ENCODE measurements at places on chromosomes 6 and 20.
A peak's percentile ranks its signal among the peaks of the same experiment; 100 is the strongest.

DNA sequence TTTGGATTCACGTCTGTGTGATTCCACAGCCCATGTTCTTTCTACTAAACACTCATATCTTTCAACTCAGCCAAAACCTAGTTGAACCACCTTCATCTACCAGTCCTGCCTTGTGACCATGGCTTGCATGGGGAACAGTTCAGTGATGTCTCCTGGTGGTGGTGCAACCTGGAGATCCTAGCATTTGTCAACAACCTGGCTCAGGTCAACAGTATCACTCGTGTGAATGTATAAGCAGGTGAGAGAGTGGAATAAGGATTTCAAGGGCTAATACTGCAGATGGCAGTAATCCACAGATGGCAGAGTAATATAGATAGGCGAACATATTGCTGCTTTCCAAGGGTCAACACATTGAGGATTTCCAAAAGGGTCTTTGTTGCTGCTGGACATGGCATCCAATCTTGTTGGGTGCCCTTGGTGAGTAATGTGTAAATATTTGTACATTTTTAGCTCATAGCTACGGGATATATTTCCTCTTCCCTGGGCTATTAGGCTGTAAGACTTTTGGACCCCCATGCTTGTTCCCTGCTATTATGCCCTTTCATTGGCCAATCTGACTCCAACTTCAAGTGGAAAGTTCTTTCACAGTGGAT, 13.4 kb downstream of the PBOV1 start:
- ATAC-seq: no peak

DNA sequence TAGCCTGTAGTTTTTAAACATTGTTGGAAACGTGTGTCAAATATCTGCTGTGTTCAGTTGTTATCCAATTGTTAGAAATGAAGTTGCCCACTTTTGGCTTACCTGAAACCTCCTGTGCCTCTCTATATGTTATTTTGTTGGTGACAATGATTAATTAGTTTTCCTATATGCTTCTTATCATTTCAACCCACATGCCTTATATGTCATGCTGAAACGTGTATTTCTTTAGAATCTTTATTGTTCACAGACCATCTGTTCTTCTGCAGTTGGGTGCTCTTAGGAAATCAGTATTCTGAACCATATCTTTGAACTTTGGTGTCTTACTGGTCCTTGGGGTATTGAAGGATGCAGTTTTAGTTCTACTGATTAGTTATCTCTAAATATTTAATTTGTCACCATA, 91.2 kb upstream of the SCGN start:
- no peak for ATAC-seq

DNA sequence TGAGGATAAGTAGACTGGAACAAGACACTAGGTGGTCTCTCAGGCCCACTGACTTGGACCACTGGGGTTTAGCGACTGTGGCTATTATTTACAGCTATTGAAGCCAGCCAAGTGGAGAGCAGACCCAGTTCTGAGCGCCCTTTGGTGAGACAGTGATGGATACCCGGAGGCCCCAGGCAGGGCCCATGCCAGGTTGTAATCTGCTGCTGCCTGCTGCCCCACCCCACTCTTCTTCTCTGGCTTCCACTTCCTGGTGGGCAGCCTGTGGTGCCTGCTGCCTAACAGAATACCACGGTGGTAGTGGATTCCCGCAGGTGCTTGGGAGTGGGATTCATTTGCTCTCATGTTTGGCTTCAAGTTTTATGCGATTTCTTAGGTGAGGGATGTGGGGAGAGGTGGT, 570 bp downstream of the RAB44 start:
- no peak for ATAC-seq

GRCh38 chr6:143575901-143576426, 64.4 kb upstream of the FUCA2 start:
- ATAC-seq: no peak

- no peak for ATAC-seq
Observed at GRCh38 chr6:62446647-62447316, 160.8 kb upstream of the KHDRBS2 start.

GRCh38 chr20:61352346-61353260, 100.5 kb downstream of the CDH4 start:
- ATAC-seq: no peak

GRCh38 chr6:22325481-22325880, 28.6 kb upstream of the PRL start:
- ATAC-seq: no peak

GRCh38 chr6:19231878-19232561, 605.1 kb upstream of the ID4 start:
- no peak for ATAC-seq

DNA sequence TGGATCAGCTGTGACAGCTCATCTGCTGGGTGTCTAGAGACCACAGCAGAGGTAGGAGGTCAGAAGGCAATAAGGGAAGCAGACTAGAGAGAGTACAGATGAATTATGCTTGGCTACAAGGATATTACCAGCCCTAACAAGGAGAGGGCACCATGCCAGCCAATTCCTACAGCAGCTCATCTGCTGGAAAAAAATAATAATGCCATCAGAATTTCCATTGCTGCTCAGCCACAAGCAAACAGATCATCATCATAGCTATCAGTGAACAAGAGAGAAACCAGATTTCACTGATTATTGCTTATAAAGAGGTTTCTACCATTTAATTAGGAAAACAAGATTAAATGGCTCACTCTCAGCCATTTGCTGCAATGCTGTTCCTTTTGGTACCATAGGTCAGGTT, 66.5 kb downstream of the PSMG4 start:
- no peak for ATAC-seq

DNA sequence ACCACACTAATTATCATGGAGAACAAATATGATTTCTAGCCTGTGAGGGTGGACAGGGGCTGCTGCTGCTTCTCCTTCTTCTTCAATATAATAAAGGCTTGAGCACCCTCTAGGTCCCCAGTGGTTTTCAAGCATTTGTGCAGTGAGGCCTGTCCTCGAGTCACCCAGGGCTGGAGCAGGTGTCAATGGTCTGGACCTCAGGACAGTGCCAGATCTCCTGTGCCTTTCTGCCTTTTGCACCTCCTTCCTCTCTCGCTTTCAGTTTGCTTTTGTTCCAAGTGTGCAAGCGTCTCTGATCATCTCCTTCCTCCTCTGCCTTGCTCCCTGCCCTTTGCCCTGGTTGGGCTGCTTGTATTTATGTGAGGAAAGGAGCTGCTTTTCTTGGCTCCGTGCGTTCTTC, 152.2 kb upstream of the SYNDIG1 start:
- no peak for ATAC-seq

DNA sequence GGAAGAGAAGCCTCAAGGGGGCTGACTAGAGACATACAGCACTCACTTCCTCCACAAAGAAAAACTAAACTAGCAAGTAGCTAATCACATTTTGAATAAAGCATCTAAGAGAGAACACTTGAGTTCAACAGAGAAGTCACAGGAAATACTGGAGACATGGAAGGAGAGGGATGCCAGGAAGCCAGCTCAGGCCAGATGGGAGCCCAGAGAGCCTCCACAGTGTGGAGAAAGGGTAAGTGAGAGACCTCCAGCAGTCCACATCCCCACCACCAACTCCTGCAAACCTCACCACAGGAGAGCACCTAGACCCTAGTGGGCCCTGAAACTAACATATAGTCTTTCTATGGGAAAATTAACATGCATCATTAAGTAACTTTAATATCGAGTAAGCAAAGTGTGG, 79.2 kb downstream of the EPM2A start:
- no peak for ATAC-seq

DNA sequence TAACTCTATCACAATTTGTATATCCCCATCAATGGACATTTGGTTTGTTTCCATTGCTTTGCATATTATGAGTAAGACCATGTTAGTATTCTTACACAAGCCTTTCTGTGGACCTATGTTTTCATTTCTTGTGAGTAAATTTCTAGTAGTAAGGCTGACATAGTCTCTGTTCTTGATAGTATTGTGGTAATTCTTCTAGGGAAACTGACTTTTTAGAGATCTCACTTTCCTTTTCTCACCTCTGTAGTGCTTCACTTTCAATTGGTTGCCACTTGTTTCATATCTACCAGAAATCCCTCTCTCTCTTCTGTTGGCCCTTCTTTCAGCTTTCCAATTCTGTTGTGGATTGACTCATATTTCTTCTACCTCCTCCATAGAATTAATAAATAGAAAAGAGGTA, 8.5 kb downstream of the ISM1 start:
- ATAC-seq: peak; percentile 62

DNA sequence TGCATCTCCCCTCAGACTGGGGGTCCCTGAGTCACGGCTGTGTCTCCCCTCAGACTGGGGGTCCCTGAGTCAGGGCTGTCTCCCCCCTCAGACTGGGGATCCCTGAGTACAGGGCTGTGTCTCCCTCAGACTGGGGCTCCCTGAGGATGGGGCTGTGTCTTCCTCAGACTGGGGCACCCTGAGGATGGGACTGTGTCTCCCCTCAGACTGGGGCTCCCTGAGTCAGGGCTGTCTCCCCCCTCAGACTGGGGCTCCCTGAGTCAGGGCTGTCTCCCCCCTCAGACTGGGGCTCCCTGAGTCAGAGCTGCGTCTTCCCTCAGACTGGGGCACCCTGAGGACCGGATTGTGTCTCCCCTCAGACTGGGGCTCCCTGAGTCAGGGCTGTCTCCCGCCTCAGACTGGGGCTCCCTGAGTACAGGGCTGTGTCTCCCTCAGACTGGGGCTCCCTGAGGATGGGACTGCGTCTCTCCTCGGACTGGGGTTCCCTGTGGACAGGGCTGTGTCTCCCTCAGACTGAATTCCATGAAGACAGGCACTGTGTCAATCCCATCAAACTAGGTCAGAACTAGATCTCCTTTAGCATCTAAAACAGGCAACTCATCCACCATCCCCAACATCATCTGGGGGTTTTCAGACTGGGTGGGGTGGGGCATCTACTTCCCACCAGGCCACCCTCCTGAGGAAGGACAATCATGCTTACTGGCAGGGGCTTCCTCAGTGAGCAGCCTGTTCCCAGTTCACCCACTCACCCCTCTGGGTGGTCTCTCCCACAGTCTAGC, 60.7 kb downstream of the MRPL14 start:
- ATAC-seq: no peak

DNA sequence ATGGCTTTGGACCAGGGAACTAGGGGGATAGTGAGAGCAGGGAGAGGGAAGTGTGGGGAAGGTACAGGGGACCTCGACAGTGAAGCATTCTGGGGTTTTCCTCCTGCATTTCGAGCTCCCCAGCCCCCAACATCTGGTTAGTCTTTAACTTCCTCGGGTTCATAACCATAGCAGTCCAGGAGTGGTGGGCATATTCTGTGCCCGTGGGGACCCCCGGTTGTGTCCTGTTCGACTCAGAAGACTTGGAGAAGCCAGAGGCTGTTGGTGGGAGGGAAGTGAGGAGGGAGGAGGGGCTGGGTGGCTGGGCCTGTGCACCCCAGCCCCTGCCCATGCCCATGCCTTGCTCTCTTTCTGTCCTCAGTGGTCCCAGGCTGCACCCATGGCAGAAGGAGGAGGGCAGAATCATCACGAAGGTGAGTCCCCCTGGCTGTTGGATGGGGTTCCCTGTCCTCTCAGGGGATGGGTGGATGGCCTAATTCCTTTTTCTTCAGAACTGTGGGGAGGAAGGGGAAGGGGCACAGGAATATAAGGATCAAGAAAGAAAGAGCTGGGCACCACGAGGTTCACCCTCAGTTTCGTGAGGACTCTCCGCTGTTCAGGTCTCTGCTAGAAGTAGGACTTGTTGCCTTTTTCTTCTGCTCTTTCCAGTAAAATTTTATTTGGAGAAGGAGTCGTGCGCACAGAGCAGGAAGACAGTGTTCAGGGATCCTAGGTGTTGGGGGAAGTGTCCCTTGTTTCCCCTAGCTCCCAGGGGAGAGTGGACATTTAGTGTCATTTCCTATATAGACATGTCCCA, 4.2 kb downstream of the VEGFA start:
- ATAC-seq: no peak

GRCh38 chr6:30200551-30201281, 12.5 kb downstream of the TRIM26 start:
- no peak for ATAC-seq

GRCh38 chr6:128841518-128841917, 41.4 kb upstream of the LAMA2 start:
- no peak for ATAC-seq

DNA sequence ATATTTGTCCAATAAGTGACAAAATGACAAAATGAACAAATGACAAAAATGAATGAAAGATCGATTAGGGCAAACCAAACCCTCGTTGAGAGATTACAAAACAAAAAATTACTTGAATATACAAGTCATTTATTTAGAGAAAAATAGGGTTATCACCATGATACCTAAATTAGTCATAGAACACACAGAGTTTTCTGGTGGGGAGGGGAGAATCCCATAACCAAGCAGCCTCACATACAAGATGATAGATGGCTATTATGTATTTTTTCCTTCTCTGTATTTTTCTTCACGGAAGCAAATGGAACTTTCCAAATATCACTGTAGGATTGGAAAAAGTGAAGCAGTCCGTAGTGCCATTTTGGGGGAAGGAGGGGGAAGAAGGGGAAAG, 28.5 kb upstream of the BMP6 start:
- no peak for ATAC-seq

- no peak for ATAC-seq
Observed at GRCh38 chr20:39310363-39310995, 348.3 kb downstream of the DHX35 start.

- ATAC-seq: peak; percentile 44
Observed at GRCh38 chr20:26216025-26216424, 519.4 kb upstream of the ZNF337 start.

GRCh38 chr6:161494566-161494965, 220.7 kb upstream of the AGPAT4 start:
- no peak for ATAC-seq

- ATAC-seq: no peak
Observed at GRCh38 chr6:47044397-47044796, 2.3 kb upstream of the ADGRF1 start.

GRCh38 chr6:166266336-166266735, 41.9 kb downstream of the PRR18 start:
- no peak for ATAC-seq

DNA sequence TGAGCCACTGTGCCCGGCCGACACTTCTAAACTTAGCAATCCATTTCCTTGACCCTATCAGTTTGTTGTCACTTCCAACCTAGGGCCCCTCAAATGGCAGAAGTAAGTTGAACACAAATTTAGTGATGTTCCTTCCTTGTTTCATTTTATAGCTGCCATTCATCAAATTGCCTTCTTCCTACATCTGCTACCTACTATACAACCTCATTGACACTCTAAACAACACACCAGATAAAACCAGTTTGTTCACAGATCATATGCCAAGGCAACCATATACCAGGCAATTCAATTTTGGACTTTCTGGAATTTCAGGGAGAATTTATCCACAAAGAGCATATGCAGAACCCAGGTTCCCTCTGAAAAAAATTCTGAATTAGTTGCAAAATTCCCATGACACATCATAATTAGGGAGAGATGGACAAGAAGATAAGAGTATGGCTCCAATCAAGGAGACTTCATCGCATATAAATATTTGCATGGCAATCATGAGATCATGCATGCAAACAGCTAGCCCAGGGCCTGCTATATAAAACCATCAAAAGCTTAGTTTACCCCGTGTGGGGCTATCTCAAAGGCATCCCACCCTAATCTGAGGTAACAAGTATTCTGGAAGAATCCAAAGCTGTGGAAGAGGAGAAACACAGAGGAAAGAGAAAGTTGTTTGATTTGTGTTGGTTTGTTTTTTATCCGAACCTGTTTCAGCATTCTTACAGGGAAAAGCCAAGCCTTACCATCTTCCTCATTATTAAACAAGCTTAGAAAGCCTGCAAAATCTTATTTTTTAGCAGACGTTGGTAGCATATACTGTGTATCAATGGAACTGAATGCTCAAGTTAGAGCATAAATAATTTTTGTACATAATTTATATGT, 132.8 kb upstream of the TNFAIP3 start:
- no peak for ATAC-seq

Data from activated CD4-positive, CD25-positive, alpha-beta regulatory T cell treated with anti-CD3 and anti-CD28 coated beads, Interleukin-2, amount 50 U/mL, for 24 hours (primary cell).